Fibroblast of skin of left quadriceps (primary cell): ENCODE measurements at places on chromosomes 5 and 9.
A peak's percentile ranks its signal among the peaks of the same experiment; 100 is the strongest.

- DNase-seq = no peak
Observed at GRCh38 chr9:111645806-111646205, 14.7 kb downstream of the DNAJC25 start.

DNA sequence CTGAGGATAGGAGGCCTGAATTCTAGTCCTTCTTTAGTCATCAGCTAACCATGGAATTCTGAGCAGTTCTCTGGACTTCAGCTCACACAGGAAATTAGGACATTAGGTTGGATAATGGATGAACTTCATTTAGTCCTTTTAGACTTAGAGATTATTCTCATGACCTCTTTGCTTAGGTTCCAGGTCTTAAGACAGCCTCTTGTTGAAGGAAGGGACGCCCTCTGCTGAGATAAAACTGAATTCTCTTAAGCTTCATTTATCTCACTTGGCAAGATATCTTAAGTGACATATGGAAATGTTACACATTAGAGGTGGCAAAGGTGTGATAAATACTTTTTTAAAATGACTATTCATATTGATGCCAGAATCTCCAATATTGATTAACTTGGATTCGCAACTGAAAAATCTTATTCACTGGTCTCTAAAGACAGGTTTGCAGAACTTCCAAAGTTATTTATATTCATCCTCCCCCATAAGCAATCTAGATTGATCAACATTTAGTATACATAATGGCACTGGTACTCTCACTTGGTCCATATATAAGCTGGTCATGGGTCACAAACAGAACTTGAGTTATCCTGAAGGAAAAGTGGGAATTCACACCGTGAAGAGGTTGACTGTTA lies 16.9 kb upstream of the ZNF366 start:
- peak; percentile 48 for DNase-seq

DNA sequence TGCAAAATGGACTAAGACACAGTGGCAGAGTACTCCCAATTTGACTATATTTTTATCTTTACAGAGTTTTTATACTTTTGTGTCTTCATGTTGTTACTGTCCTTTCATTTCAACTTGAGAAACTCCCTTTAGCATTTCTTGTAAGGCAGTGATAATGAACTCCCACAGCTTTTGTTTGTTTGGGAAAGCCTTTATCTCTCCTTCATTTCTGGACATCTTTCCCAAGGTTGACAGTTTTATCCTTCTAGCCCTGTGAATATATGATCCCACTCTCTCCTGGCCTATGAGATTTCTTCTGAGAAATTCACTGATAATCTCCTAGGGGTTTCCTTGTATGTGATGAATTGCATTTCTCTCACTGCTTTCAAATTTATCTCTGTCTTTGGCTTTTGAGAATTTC lies 9.2 kb upstream of the SARDH start:
- no peak for DNase-seq

DNA sequence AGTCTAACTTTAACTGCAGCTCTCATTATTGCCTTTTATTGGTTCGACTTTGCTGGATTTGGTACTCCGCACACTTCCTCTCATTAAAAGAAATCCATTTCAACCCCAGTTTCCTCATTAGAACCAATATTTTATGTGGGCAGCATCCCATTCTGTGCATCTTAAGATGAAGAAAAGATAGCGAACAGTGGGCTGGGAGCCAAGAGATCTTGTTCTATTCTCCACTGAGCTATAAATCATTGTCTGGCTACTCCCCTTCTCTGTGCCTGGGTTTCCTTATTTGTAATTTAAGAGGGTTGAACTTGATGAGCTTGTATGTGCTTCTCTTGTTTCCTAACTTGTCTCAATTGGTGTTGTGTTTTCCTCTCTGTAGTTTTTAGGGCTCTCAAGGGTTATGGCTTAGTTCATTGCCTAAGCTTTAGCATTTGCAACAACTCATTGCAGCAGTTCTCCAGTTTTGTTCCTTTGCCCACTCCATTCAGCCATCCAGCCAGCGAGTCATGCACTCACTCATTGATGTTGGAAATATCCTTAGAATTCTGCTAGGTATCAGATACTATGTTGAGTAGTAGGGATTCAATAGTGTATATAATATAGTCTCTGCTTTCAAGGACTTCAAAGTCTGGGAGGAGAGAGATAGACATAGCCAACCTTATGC lies 273.3 kb upstream of the TNC start:
- DNase-seq = no peak

- DNase-seq = peak; percentile 39
Observed at GRCh38 chr5:36367524-36367923, 65.8 kb upstream of the RANBP3L start.

GRCh38 chr9:129331772-129332500 lies 153.9 kb upstream of the IER5L start:
- DNase-seq = no peak

GRCh38 chr5:102450313-102450990 lies 48.3 kb downstream of the SLCO6A1 start:
- DNase-seq = no peak

DNA sequence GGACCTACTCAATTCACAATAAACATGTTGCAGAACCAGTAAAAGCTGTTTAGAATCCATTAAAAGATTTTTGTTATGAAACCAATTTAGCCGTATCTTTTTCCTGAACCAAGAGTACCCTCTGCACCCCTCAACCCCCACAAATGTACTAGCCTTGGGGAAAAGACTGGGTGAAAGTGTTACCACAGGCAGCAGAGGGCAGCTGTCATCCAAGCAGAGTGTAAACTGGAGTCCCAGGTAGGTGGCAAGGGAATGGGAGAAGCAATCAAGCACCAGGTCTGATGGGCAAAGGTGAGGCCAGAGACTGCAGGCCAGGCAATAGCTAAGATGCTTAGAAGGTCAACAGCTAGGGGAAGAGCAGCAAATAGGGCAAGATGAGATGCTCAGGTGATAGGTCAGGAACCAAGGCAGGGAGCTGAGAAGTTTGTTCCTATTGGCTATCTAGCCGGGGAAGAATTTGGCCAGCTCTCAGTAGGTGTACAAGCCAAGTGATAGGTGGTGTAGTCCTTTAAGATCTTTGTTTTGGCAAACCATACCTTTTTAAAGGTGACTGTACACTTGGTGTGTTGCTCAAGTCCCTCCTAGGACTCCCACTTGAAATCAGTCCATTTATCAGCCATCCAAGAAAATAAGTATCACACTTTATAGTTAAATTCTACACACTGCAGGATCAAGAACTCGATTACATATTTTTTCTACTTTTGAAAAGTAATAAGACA lies 77.8 kb upstream of the CCDC112 start:
- no peak for DNase-seq
